ENCODE measurements at places on chromosomes 16 and 17.
A peak's percentile ranks its signal among the peaks of the same experiment; 100 is the strongest.

DNA sequence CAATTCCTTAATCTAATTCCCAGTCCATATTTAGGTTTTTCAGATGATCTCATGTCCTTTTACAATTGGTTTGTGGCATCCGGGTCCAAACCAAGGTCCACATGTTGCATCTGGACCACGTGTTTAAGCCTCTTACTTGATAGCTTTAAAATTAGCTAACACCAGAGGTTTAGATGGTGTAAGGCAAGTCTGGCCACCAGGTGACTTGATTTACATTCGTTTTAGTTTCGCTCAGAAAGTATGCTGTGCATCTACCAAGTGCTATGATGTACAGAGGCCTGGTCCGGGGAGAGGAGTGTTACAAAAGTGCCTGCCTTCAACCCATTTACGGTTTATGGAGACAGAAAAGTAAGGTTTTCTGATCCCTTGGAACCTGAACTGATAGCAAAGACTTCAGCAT, 878 bp upstream of the DNAJA2 start:
- peak; percentile 11 for DNase-seq

GRCh38 chr16:47567321-47567720, 106.2 kb downstream of the PHKB start:
- DNase-seq, result no peak

DNA sequence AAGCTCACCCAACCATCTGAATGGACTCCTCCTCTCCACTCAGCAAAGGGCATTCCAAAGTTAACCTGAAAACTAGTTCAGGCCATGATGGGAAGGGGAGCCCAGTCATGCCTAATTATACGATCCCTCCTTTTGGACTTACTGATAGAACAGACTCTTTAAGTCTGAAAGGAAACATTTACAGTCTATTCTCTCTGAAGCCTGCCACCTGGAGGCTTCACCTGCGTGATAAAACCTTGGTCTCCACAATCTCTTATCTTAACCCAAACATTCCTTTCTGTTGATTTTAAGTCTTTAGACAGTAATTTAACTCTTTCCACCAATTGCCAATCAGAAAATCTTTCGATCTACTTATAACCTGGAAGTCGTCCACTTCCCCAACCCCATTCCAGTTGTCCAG, 9.0 kb upstream of the MPP2 start:
- no peak for DNase-seq

- DNase-seq, result no peak
These were observed 5.2 kb downstream of the AHSP start for GRCh38 chr16:31532896-31533295.

DNA sequence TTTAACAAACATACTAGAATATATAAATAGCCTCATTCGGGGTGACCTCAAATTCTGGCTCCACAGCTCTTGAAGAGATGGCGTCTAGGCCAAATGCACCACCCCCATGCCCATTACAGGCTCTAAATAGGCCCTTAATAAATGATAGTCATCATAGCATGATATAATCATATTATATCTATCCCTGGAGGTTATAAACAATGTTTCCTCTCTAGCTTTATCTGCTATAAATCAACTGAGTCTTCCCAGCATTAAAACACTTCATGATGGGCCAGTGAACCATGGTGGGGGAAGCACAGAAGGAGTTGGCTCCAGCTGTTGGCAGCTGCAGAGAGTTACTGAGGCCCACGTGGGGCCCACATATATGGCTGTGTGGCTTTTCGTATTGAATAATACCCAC, 214.9 kb upstream of the MPHOSPH6 start:
- DNase-seq, result peak; percentile 22

- no peak for DNase-seq
These were observed 692.5 kb downstream of the TOX3 start for GRCh38 chr16:51854401-51854951.

- no peak for DNase-seq
These were observed 1247.6 kb downstream of the CDH8 start for GRCh38 chr16:60788631-60789030.

DNA sequence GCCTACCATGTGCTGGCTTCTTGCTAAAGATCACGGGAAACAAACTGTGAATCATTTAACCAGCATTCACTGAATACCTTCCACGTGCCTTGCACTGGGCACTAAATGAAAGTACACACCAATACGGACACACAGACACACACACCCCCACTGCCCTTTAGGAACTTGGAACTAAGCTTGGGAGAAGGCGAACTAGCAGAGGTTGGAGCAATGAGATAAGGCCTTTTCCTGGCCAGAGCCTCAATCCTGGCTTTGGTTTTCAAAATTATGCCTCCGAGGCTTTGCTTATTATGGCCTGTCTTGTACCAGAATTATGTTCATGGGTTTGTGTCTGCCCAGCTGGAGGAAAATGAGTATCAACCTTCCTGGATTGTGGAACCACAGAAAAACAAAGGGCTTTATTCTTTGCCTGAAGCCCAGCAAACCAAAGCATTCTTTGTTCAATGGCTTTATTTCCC, 32.3 kb downstream of the CPPED1 start:
- DNase-seq, result no peak

- no peak for DNase-seq
These were observed 7.5 kb downstream of the N4BP1 start for GRCh38 chr16:48602356-48603014.

- DNase-seq, result no peak
These were observed 5.3 kb downstream of the MPP2 start for GRCh38 chr17:43901861-43902589.

DNA sequence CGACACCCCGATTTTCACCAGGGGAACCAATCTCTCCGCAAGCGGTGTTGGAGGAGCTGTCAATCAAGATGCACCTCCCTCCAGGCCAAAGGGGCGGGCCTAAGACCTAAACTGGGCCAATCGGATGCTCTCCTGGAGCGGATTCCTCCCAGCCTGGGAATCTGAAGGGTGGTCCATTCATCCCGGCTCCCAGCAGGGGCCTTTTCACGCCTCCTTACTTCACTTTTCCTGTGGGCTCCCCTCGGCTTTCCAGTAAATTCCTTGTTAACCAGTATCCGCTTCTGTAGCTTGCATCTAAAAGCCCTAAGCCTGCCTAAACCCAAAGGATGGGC, 17.1 kb downstream of the C16orf74 start:
- no peak for DNase-seq

- no peak for DNase-seq
These were observed 17.9 kb upstream of the ZNF652 start for GRCh38 chr17:49379926-49380325.

- no peak for DNase-seq
These were observed 6.3 kb upstream of the TENT4B start for GRCh38 chr16:50146479-50147435.

DNA sequence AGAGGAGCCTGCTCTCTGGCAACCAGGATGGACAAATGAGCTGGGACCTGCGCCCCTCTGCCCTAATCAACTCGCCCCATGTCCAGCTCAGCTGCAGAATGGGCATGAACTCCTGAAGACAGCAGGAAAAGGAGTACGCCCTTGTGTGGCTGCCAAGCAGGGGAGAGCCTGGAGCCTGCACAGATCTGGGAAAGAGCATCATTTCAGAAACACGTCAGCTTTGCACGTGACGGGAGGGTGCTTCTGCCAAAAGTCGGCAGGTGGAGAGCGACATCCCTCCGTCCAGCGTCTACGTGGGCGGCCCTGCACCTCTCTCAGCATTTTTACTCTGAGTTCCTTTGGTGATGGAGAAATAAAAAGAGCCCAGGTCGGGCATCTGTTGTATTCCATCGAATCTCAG, 18.5 kb downstream of the NME3 start:
- DNase-seq, result no peak

GRCh38 chr17:15963670-15964110, 18.8 kb downstream of the ADORA2B start:
- DNase-seq, result no peak

- DNase-seq, result no peak
These were observed 66.3 kb upstream of the MYOCD start for GRCh38 chr17:12599186-12599920.

DNA sequence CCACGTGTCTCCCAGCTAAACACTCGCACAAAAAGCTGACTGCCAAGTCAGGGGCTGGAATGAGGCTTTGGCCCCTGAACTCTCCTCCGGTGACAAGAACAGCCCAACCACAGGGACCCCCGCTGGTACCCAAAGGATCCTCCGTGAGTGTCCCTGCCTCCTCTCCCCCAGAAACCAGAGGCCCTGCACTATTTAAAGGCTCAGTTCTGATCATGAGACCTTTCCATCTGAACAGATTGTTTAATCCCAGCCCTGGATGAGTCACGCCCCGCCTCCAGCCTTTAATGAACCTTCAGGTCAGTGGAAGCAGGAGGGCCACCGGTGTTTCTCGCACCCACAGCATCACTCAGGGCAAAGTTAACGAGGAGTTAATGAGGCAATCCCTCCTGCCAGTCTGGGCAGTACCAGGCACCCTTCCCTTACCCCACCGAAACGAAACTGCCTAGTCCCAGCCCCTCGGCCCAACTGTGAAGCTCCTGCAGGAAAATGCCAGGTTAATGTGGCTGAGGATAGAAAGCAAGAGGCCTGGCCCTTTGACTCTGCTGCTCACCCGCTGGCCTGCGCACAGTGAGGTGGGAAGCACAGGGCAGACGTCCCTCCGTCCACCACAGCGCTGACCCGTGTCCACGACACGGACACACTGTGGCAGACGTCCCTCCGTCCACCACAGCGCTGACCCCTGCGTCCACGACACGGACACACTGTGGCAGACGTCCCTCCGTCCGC, 32.4 kb downstream of the TIMM22 start:
- DNase-seq, result no peak

- DNase-seq, result no peak
These were observed 39.3 kb downstream of the ARHGAP27 start for GRCh38 chr17:45393411-45393810.

DNA sequence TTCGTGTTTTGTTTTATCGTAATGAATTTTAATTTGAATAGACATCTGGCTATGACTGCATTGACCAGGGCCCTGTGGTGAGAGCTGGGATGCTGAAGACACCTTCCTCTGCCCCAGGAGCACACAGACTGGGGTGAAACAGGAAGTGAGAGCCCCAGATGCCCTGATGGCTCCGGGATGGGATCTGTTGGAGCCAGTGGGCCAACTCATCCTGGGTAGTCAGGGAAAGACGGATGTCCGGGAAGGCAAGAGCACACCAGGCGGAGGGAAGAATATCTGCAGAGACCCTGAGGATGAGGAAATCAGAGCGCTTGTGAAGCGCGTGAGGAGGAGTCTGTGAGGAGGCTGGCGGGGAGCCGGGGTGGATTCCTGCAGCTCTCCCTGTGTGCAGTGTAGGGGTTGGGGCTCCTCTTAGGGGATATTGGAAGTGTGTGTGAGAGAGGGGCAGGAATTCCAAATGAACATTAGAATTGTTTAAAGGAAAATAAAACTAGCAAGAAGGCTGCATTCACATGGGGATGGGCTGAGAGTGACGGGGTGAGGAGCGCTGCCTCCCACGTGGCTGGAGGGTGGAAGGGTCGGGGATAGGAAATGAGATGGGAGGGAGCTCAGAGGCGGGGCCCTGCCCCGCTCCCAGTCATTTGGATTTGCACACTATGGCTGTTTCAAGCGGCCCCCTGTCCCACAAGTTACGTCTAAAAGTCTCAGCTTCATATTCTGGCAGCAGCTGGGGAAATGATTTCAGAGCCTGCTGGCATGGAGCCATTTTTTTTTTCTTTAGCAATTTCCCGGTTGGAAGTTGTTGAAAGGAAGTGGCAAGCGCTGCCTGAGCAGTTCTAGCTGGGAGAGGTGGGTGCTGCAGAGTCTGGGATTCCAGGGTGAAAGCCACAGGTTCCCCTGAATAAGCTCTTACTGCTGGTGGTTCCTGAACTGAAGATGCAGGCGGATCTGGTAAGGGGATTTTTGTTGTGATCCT, 71.2 kb upstream of the LGALS9 start:
- peak; percentile 96 for DNase-seq

Data from muscle of leg (tissue), 16 donors.